ENCODE measurements at places on chromosomes 16 and 17.
A peak's percentile ranks its signal among the peaks of the same experiment; 100 is the strongest.

DNA sequence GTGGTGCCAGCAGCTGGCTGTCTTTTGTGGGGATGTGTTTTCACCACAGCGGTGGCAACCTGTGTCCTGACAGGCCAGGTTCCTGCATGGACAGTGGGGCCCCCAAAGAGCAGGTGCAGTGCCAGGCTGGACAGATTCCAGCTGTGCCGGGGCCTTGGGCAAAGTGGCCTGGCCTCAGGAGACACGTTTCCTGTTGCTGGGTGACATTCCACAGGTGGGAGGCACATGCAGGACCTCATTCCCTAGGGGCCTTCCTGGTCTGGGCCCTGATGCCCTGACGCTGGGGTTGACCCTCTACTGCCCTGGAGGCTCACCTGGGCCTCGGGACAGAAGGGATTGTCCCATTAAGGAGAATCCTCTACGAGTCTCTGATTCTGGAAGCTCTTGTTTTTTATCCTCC, 182.4 kb downstream of the RAB11FIP4 start:
- no peak overlapping the region for H3K4me3 ChIP-seq
- peaks cover 14% of the 10 kb centered on the region for H3K36me3 ChIP-seq
- no peaks in the 10 kb centered on the region for H3K27me3 ChIP-seq
- peaks cover 8% of the 10 kb centered on the region for H3K4me1 ChIP-seq
- no peak for DNase-seq

GRCh38 chr16:3957344-3957980, 76.9 kb upstream of the CREBBP start:
- no peak overlapping the region for H3K4me3 ChIP-seq
- H3K4me1 ChIP-seq = peaks cover 3% of the 10 kb centered on the region
- peaks cover 26% of the 10 kb centered on the region for H3K27me3 ChIP-seq
- no peaks in the 10 kb centered on the region for H3K36me3 ChIP-seq
- no peak for DNase-seq

DNA sequence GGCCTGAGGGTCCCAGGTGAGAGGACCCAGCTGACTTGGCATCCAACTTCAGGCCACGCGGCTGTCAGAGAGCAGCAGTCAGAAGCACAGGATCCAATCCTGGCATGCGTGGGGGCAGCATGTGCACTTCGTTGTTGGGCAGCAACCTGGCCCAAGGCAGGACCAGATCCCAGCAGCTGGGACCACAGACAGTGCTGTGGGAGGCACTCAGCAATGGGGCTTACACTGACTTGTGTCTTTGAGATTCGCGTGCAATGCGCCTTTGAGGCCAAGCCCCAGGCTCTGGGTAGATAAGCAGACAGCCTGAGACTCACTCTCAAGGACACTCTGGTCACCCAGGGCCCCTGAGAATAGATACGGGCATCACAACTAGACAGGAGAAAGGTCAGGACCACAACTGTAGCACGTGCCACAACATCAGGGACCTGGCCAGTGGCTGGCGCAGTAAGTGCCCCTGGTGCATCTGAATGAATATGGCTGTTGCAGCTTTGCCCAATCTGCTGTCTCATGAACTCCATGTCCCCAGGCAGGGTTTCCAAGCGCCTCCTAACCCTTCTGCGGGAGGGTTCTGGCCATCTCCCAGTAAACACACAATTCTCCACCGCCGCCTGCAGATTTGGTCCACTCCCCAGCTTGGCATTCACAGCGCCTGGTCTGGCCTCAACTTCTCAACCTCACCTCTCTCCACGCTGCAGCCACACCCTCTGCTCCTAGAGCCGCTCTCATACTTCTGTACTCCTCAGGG, 3.2 kb downstream of the PAM16 start:
- peak overlapping the region; percentile 60 for H3K27ac ChIP-seq
- H3K4me1 ChIP-seq = peaks cover 24% of the 10 kb centered on the region
- peaks cover 12% of the 10 kb centered on the region for H3K36me3 ChIP-seq
- DNase-seq = no peak
- no peaks in the 10 kb centered on the region for H3K27me3 ChIP-seq
- H3K4me3 ChIP-seq = no peak overlapping the region

DNA sequence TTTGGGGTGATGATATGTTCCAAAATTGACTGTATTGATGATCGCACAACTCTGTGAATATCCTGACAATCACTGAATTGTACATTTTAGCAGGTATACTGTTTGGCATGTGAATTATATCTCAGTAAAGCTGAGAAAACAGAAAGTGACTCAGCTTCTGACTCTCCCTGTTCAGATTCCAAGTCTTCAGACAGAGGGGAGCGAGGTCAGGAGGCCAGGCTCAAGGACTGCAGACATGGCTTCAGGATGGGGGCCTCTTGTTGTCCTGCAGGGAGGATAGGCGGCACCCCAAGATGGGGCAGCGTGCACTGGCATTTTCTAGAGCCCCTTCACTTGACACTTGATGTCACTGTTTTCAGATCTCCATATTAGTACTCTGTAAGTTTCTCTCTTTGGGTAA, 45.6 kb downstream of the KNOP1 start:
- no peak for DNase-seq
- H3K4me1 ChIP-seq = no peaks in the 10 kb centered on the region
- no peak overlapping the region for H3K4me3 ChIP-seq
- no peak overlapping the region for H3K27ac ChIP-seq
- H3K36me3 ChIP-seq = peaks cover 55% of the 10 kb centered on the region
- no peaks in the 10 kb centered on the region for H3K27me3 ChIP-seq

GRCh38 chr17:14755002-14755401, 454.1 kb downstream of the HS3ST3B1 start:
- no peak overlapping the region for H3K27ac ChIP-seq
- no peaks in the 10 kb centered on the region for H3K36me3 ChIP-seq
- peaks cover 19% of the 10 kb centered on the region for H3K4me1 ChIP-seq
- H3K27me3 ChIP-seq = peaks cover 27% of the 10 kb centered on the region
- DNase-seq = no peak

DNA sequence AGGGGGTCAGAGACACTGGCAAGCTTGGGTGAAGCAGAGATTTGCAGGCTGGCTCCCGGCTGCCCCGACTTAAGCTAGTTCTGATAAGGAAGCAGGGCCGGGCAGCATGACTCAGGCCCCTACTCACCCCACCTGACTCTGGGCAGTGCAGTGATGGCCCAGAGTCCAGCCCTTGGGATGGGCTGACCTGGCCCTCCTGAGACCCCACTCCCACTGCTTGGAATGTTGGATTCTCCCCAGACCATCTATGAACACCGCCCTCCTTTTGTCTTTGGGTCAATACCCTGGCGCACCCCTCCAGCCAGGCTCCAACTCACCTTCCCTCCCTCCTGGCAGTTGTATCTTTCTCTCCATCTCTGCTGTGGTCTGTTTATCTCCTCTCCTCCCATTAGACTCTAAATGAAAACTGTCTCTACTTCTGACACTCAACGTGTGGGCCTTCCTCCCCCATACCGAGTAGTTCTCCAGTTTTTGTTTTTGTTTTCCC, 21.0 kb downstream of the LGALS3BP start:
- H3K27me3 ChIP-seq = peaks cover 7% of the 10 kb centered on the region
- DNase-seq = no peak
- no peak overlapping the region for H3K4me3 ChIP-seq
- H3K27ac ChIP-seq = no peak overlapping the region
- peaks cover 4% of the 10 kb centered on the region for H3K4me1 ChIP-seq
- H3K36me3 ChIP-seq = no peaks in the 10 kb centered on the region

GRCh38 chr17:59436900-59437299, 105.4 kb downstream of the YPEL2 start:
- no peak overlapping the region for H3K27ac ChIP-seq
- no peak for DNase-seq
- peaks cover 28% of the 10 kb centered on the region for H3K4me1 ChIP-seq
- H3K4me3 ChIP-seq = no peak overlapping the region
- peaks cover 1% of the 10 kb centered on the region for H3K36me3 ChIP-seq

- H3K27me3 ChIP-seq = peaks cover 7% of the 10 kb centered on the region
- H3K4me1 ChIP-seq = no peaks in the 10 kb centered on the region
- H3K27ac ChIP-seq = no peak overlapping the region
- H3K36me3 ChIP-seq = no peaks in the 10 kb centered on the region
Measured at GRCh38 chr16:19329932-19330331, 44.4 kb downstream of the CLEC19A start.

DNA sequence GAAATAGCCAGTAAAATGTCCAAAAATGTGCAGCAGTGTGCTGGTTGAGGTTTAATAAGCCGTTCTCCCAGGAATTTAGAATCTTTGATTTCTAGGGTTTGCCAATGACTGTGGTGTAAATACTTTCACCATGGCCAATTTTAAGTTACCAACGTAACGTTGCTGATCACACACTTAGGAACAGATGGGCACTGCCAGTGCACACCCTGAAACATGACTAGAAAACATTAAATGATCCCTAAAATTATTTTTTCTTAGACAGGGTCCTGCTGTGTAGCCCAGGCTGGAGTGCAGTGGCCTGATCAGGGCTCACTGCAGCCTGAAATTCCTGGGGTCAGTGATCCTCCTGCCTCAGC, 3.2 kb downstream of the CA5A start:
- no peak for DNase-seq
- H3K4me1 ChIP-seq = peaks cover 7% of the 10 kb centered on the region

DNA sequence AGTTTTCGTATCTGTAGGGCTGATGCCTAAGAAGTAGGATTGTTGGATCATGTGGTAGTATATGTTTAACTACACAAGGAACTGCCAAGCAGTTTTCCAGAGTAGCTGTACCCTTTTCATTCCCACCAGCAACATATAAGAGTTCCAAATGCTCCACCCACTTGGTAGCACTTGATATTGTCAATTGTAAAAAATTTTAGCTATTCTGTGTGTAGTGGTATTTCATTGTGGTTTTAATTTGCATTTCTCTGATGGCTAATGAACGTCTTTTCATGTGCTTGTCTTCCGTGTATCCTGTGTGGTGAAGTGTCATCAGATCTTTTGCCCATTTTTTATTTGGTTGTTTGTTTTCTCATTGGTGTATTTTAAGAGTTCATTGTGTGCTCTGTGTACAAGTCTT, 69.7 kb downstream of the TANC2 start:
- no peak for DNase-seq
- H3K27ac ChIP-seq = no peak overlapping the region
- H3K27me3 ChIP-seq = no peaks in the 10 kb centered on the region
- no peaks in the 10 kb centered on the region for H3K36me3 ChIP-seq

- peaks cover 57% of the 10 kb centered on the region for H3K27me3 ChIP-seq
- no peaks in the 10 kb centered on the region for H3K36me3 ChIP-seq
- H3K4me1 ChIP-seq = peaks cover 6% of the 10 kb centered on the region
- H3K27ac ChIP-seq = no peak overlapping the region
- DNase-seq = no peak
Measured at GRCh38 chr17:13593021-13593751, 8.5 kb downstream of the HS3ST3A1 start.

GRCh38 chr17:75557075-75557851, 30.3 kb upstream of the MYO15B start:
- DNase-seq = no peak
- peaks cover 3% of the 10 kb centered on the region for H3K36me3 ChIP-seq
- no peaks in the 10 kb centered on the region for H3K27me3 ChIP-seq
- no peak overlapping the region for H3K27ac ChIP-seq
- no peaks in the 10 kb centered on the region for H3K4me1 ChIP-seq

DNA sequence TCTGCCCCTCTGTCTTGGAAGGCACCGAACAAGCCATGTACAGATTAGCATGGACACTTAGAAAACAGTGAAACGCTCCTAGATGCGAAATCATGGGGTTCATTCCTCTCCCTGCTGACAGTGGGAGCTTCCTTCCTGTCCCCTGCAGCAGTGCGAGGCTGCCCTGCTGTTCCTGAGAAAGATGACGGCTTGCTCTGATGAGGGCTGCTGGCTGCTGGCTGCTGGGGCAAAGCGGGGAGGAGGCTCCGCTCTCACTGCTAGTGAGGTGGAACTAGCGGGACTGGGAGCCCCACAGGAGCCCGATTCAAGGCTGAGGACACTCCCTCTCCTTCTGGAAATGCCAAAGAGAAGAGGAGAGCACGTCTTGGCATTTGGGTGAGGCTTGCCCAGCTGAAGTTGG, 25.9 kb upstream of the CACNG4 start:
- peaks cover 4% of the 10 kb centered on the region for H3K36me3 ChIP-seq
- no peaks in the 10 kb centered on the region for H3K4me1 ChIP-seq
- H3K4me3 ChIP-seq = no peak overlapping the region
- H3K27me3 ChIP-seq = peaks cover 37% of the 10 kb centered on the region
- DNase-seq = no peak
- no peak overlapping the region for H3K27ac ChIP-seq

- no peak overlapping the region for H3K27ac ChIP-seq
- H3K4me3 ChIP-seq = no peak overlapping the region
- DNase-seq = no peak
- no peaks in the 10 kb centered on the region for H3K4me1 ChIP-seq
- no peaks in the 10 kb centered on the region for H3K27me3 ChIP-seq
Measured at GRCh38 chr16:51095084-51095881, 55.8 kb downstream of the SALL1 start.

GRCh38 chr16:11799017-11799381, 1.9 kb upstream of the ZC3H7A start:
- DNase-seq = no peak
- peaks cover 29% of the 10 kb centered on the region for H3K36me3 ChIP-seq
- H3K4me1 ChIP-seq = peaks cover 62% of the 10 kb centered on the region
- peak overlapping the region; percentile 93 for H3K4me3 ChIP-seq
- H3K27ac ChIP-seq = peak overlapping the region; percentile 77
- no peaks in the 10 kb centered on the region for H3K27me3 ChIP-seq

DNA sequence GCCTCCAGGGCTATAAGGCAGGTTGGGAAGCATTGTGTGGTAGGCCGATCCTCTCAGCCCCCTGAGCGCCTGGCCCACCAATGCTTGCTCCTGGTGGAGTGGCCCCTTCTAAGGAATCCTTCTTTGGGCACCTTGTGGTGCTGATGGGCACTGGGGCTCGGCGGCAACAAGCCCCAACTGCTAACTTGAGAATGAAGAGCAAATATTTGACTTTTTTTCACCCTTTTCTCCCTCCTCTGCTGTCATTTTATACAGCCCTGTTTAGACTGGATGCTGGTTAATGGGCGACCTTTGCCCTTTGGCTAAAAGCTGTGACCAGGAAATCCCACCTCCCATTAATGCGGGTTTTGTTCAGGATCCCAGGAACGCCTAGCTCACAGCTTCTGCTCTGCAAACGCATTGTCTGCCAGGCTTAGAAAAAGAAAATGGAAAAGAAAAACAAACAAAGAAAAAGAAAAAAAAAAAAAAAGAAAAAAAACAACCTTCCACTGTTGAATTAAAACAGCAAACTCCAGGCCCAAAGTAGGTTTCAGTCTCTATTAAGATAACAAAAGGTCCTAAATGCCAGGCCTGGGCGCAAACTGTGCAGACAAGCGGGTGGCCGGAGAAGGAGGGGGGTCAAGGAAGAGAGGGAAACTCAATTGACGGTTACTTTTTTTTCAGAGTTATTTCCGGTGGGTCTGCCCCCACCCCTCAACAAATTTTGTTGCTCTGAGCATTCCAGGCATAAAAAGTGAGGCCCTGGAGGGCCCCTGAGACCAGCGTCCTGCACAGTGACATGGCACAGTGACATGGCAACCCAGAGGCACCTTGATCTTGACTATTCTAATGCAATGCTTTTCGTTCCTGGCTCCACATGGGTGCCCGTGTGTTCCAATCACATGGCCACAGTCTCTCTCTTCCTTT, 301.4 kb downstream of the MAF start:
- no peaks in the 10 kb centered on the region for H3K4me1 ChIP-seq
- DNase-seq = no peak
- no peak overlapping the region for H3K4me3 ChIP-seq
- H3K36me3 ChIP-seq = no peaks in the 10 kb centered on the region
- H3K27ac ChIP-seq = no peak overlapping the region

Measured in stimulated activated naive B cell treated with anti-CD40 and anti-IgM and Interleukin-4, amounts not matched to agents 10 μg/mL and 1 μg/mL and 100 μg/mL, for 72 hours (primary cell).